EH (cell line): ENCODE measurements at places on chromosomes 6 and 20.
A peak's percentile ranks its signal among the peaks of the same experiment; 100 is the strongest.

DNA sequence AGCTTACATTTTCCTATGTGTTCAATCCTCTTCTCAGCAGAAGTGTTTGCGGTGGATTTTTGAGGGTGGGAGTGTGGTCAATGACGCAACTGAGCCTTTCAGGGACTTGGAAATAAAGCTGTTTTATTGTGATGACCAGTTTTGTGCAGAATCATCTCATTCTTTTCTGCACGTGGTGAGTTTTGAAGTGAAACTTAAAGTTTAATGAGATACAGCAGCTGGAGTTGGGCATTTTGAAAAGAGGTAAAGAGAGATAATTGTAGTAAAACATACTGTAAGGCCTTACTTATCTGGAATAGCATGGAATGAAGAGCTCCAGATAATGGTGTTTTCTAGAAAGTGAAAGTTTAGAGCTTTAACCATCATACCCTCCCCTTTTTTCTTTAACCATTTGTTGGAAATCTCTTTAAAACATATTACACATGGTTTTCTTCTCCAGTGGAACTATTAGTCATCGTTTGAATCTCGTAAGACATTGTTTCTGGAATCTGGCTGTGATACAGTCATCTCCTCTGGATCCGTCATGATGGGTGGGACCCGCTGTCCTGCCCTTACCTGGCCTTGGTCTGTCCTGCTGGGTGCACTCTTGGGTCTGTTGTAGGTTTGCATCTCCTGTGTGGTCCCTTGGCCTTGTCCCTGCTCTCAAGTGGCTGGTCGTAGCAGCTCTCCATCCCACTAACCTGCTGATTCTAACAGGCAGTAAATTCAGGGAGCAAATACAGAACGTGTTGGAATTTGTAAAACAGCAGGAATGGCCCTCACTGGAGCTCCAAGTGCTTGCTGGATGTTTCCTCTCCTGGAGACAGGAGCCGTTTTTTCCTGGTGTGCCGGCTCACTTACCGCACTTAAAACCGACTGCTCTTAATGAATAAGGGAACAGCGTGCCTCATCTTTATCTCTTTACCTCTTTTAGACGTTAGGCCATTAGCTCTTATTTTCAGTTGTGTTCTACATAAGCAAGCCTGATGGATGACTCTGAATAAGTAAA, 29.8 kb downstream of the UST start:
- DNase-seq = peak; percentile 80

- peak; percentile 60 for DNase-seq
Measured at GRCh38 chr6:16836144-16836981, 75.1 kb upstream of the ATXN1 start.

DNA sequence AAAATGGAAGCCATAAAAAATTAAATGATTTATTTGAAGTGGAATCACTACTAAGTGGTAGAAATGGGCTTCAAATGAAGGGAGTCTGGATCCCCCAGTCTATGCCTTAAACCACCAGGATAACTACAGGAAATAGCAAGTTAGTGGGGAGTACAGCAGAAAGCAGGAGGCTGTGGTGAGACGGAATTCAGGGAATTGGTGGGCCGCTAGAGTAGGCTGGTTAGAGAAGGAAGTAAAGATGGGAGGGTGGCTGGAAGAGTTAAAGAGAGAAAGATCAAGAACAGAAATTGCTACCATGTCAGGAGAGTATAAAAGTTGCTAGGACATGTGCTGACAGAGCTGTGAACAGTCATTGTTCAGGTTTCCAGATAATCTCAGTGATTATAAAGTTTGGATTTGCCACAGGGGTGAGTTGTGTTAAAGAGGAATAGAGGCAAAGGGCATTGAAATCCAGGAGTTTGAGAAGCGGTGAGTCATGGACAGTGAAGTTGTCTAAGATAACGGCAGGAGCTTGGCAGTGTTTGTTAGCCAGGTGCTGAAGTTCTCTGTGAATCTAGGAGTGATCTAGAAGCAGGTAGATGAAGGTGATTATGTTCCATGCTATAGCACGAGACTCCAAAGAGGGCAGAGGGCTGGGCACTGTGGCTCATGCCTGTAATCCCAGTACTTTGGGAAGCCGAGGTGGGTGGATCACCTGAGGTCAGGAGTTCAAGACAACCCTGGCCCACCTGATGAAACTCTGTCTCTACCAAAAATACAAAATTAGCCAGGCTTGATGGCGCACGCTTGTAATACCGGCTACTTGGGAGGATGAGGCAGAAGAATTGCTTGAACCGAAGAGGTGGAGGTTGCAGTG, 13.7 kb upstream of the HINT3 start:
- DNase-seq = peak; percentile 64

GRCh38 chr6:162157167-162157870, 570.2 kb downstream of the PRKN start:
- DNase-seq = no peak

- no peak for DNase-seq
Measured at GRCh38 chr20:57586370-57586793, 25.5 kb downstream of the PCK1 start.

DNA sequence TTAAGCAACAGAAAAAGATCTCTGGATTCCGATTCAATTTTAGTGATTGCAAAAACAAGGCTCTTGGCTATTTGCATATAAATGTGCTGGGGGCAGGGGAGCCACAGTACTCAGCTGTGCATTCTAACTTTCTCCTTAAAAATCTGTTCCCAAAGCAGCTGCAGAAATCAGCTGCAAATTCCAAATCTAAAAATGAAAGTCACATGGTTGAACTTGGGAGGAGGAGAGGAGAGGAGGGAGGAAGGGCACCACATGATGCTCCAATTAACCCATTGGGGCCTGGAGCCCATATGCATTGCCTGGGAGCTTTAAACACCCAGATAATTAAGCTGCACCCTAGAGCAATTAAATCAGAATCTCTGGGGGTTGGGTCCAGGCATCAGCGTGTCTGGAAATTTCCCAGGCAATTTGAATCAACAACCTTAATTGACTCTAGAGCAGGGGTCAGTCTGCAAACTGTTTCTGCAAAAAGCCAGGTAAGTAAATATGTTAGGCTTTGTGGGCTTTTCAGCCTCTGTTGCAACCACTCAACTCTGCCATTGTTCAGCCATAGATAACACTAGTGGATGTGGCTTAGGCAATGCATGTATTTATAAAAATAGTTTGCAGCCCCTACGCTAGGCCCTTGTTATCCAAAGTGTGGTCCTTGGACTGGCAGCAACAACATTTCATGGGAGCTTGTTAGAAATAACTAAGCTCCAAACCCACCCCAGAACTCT, 508.1 kb downstream of the KIF16B start:
- no peak for DNase-seq

GRCh38 chr6:84685983-84686584, 78.3 kb downstream of the TBX18 start:
- DNase-seq = no peak

DNA sequence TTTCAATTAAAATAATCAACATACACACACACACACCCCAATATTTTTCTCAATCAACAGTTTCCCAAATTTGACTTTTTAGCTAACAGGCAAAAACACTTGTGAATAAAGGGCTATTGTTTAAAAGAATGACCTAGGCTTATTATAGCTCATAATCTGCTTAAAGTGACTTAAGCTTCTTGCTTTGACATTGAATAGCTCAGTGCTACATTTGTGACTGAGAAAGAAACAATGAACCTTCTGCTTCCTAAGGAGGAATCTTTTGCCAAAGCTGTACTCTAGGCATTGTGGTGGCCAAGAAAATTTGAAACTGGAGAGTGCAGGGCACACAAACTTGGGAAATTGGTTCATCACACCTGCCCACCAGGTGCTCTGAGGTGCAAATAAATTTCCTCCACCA, 282.0 kb downstream of the SYNE1 start:
- no peak for DNase-seq

GRCh38 chr6:64289931-64290330, 654.3 kb downstream of the PHF3 start:
- DNase-seq = no peak

DNA sequence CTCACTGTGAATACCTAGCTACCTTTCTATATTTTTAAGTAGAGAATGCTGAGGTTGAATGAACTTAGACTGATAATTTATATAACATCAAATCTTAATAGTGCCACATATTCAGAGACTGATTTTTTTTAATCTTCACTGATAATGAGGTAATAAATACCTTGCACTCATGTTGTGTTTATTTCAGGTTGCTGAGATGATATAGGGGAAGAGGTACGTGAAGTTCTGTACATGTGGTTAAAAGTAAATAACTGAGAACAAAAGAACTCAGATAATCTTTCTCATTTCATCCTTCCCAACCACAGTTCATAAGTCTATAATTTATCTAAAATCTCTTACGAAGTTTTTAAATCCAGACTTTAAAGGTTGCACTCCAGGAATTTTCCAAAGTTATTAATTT, 6.4 kb downstream of the NHSL1 start:
- no peak for DNase-seq

GRCh38 chr6:159931112-159931511, 37.8 kb upstream of the IGF2R start:
- no peak for DNase-seq

DNA sequence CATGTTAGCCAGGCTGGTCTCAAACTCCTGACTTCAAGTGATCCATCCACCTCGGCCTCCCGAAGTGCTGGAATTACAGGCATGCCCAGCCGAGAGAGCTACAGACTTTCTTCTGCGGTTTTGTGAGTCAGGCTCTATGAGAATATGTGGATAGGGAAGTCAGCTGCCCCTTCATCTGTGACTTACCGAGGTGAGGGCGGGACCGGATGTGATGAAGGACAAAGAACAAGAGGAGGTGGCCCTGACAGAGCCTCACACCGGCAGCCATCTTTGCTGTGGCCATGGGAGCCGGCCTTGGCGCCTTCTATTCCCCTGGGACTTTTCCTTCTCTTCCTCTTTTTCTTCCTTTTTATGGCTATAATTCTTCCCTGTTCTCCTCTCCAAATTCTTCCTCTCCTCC, 67.0 kb downstream of the IYD start:
- no peak for DNase-seq

- no peak for DNase-seq
Measured at GRCh38 chr20:36528875-36529417, 12.4 kb upstream of the MYL9 start.

- DNase-seq = no peak
Measured at GRCh38 chr6:53373638-53374037, 24.9 kb upstream of the ELOVL5 start.

- DNase-seq = no peak
Measured at GRCh38 chr20:48247961-48248360, 462.7 kb upstream of the SULF2 start.

DNA sequence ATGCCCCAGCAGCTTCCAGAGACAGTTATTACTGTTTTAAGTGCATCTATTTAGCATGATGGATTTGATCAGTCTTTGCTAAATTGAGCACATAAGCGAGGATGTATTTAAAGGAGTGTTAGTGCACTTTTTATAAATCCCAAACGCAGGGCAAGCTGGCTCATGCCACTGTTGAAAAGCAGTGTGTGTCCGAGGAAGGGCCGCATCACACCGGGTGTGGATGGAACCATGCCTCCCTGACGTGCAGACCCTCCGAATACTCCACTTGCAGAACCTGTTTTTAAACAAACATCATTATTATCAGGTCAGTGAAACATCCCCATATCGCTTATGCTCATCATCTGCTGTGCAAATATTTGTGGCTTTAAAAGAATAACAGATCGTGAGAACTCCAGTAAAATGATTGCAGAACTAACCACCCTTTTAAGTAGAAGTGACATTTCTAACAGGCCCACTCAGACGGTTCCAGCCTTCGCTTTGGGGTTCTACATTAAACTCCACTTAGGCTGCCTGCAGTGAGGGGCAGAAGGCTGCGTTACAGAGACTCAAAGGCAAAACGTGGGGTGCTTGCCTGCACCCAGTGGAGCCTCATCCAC, 190.1 kb downstream of the CDH4 start:
- peak; percentile 52 for DNase-seq

- DNase-seq = no peak
Measured at GRCh38 chr20:4886771-4887527, 114.4 kb downstream of the SLC23A2 start.

DNA sequence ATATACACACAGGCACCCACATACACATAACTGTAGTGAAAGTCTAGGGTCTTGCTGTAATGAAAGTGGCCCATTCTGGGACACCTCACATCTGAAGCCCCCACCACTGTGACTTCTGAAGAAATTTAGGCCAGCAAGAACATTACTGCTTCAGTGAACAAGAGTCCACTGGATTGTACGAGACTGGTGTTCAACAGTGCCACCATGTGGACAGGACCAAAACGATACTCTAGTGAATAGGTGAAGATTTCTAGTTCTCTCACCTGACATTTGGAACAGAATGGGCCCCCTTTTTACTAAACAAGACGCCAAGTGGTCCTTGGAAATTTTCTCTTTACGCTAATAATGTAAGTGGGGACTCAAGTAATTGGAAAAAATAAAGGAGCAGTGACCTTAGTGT, 156.9 kb downstream of the MAFB start:
- DNase-seq = no peak

- DNase-seq = peak; percentile 49
Measured at GRCh38 chr6:79586548-79586947, 44.6 kb upstream of the SH3BGRL2 start.

- no peak for DNase-seq
Measured at GRCh38 chr6:41684311-41685180, 46.3 kb downstream of the MDFI start.

GRCh38 chr20:56440346-56441007, 27.9 kb upstream of the RTF2 start:
- peak; percentile 46 for DNase-seq

- DNase-seq = peak; percentile 29
Measured at GRCh38 chr6:101397199-101397598, 3.7 kb downstream of the GRIK2 start.

DNA sequence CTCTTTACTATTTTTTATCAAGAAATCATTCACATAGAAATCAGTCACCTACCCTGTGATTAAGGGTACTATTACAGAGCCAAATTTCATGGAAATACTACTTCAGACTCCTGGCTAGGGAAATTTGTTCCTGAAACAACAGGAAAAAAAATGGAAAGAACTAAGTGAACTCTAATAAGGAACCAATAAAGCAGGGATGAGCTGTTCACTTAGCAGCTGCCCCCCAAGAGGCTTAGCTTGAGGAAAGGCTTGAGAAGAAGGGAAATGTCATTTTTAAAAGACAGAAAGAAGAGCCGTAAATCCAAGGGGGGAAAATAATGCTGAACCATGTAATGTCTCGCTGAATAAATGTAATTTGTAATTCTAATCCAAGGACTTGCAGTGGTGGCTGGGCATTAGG, 88.8 kb downstream of the COL21A1 start:
- DNase-seq = no peak

DNA sequence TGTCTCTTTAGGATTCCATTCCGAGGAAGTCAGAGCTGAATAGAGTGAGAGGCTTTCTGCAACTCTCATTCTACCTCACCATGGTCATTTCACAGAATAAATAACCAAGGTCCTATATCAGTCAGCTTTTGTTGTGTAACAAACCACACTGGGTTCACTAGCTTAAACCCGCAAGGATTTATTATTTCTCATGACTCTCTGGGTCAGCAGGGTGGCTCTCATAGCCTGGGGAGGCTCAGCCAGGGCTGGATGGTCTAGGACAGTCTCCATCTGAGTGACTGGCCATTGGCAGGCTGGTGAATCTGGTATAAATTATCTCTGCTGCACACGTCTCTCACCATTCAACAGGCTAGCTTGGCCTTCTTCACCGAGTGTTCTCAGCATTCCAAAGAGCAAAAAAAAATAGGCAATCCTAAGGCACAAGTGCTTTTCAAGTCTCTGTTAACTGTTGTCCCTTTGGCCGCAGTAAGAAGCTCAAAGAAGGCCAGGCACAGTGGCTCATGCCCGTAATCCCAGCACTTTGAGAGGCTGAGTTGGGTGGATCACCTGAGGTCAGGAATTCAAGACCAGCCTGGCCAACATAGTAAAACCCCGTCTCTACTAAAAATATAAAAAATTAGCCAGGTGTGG, 39.7 kb downstream of the ISM1 start:
- peak; percentile 44 for DNase-seq
